ENCODE measurements at places on chromosomes 12 and 14.

GRCh38 chr14:95408731-95409476, 89.2 kb upstream of the CLMN start:
- peak; percentile 13 for DNase-seq

DNA sequence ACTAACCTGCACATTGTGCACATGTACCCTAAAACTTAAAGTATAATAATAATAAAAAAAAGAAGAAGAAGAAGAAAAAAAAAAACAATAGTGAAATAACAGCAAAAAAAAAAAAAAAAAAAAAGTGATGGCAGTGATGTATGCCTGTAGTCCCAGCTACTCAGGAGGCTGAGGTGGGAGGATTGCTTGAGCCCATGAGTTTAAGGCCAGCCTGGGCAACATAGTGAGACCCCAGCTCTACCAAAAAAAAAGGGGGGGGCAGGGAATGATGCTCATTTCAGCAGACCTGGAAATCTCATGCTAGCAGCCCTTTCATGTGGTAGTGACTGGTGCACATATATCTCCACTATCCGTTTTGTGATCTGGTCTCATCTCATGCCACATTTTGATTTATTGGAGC, 20.8 kb downstream of the TRAFD1 start:
- no peak for DNase-seq

GRCh38 chr12:97745406-97746101, 282.9 kb downstream of the RMST start:
- DNase-seq, result no peak

DNA sequence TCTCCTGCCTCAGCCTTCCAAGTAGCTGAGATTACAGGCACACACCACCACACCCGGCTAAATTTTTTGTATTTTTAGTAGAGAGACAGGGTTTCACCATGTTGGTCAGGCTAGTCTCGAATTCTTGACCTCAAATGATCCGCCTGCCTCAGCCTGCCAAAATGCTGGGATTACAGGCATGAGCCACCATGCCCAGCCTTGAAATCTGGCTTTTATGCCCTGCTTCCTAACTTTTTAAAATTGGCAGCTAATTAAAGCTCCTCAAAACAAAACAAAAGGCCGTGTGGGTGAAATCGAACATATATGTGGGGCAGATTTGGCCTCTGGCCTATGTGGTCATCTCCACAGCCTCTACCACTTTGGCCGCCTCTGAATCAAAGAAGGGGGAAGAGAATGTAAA, 37.9 kb downstream of the KCTD10 start:
- no peak for DNase-seq

- DNase-seq, result no peak
Measured at GRCh38 chr12:101733166-101733565, 6.1 kb downstream of the SYCP3 start.

DNA sequence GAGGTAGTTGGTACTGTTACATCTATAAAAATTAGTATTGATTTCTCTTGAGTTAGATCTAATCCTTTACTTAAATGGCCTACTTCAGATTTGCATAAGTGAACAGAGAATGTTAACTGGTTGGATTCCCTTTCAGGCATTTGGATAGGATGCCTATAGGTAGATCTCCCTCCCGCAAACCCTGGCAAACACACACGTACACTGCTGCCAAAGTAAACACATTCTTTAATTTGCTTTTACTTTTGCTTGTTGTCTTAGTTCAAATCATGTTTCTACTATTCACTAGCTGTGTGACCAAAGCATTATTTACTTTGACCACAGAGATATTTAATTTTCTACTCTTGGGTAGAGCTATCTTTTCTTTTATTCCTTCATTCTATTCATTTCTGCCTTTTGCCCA, 936.1 kb upstream of the FBXO33 start:
- DNase-seq, result no peak

GRCh38 chr12:111193496-111193895, 175.4 kb downstream of the PHETA1 start:
- DNase-seq, result no peak

DNA sequence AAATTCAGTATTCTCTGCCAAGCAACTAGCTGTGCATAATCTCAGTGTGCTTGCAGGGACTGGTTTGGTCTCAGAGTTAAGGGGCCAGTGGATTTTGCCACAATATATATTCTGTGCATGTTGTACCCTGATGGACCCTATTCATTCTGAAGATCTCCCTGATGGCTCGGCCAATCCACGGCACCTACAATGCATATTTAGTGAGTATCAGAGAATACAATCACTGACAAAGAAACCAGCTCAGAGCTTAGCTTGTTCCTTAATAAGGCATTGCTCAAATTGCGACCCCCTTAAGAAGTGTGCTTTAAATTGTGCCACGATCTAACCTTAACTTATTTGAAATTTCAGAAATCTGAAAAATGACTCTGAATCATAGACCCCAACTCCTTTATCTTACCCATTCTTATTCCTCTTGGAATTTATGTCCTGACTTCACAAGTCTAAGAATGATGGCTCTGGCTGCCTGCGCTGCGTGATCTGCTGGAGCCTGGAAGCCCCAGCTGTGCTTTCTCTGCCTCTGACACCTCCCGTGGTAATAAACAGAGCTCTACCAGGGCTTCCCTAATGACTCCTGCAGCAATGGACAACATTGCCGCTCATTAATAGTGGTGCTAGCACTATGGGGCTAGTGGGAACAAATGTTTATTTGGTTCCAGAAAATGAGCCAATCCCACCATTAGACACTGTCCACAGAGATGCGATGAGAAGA, 9.0 kb upstream of the DCAF4 start:
- no peak for DNase-seq
